ENCODE measurements at places on chromosomes 7 and 10.
A peak's percentile ranks its signal among the peaks of the same experiment; 100 is the strongest.

- DNase-seq = no peak
Observed at GRCh38 chr10:30775779-30776591, 146.4 kb upstream of the LYZL2 start.

DNA sequence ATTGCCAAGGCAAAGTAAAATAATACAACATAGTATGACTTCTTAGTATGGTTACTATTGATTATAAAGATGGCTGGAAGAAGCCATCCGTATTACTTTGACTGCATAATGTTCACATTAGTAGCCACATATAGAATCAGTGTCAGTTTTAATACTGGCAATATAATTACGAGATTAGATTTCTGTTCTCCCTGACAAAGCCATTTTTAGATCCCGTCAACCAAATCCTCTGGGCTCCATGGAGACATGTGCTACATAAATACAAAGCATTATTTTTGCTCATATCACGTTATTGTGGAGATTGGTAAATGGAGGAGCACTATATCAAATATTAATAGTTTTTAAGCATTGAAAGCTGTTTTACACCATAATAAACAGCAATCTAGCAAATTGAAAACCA lies 124.0 kb downstream of the MAGI2 start:
- no peak for DNase-seq

DNA sequence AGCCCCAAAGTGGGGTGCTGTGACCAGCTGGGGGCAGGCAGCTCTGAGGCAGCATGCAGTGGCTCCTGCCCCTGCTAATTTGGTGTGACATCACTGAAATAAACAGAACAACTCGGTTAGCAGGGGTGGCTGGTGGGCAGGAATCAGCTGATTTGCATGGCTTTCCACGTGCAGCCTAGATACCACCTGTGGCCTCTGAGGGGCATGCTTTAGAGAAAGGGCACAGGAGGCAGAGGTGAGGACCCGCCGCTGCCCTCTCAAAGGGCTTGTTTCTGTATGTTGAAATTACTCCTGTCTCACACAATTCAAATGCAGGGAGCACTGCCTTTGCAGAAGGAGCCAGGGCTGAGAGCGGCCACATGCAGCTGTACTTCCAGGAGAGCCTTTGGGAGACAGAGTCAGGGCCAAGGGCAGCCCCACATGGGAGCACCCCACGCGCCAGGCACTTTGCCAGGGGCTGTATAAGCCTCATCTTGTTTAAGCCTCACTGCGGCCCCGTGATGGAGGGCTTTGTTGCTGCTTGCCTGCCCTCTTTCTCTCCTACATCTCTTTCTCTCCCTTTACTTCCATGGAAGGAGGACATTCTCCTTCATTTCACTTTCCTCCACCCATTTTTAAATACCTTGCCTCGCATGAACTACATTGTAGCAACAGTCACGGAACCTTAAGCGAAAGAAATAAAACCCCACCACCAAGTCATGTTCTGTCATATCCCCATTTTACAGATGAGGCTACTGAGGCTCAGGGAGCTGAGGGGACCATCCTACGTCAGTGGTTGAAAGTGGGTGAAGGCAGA lies 137.7 kb downstream of the ZMIZ1 start:
- no peak for DNase-seq

DNA sequence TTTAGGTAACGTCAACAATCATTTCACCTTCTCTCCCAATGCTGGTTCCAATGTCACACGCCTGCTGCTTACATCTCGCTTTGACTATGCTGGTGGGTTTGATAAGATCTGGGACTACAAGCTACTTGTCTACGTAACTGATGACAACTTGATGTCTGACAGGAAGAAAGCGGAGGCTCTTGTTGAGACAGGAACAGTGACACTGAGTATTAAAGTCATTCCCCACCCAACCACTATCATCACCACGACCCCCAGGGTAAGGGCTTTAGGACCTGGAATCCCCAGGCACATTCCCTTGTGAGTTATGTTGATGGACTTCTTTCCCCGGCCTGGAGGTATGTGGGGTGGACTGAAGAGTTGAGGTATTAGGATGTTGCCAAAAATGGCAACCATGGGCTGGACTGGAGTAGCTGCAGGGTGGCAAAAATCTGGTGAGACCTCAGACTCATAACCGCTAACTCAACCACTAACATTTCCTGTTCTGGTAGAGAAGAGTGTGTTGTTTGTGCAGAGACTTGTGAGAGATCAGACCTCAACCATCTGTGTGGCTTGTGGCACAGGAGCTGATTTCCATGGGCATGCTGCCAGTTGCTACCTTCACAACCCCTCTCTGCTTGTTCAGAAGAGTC lies 59.2 kb downstream of the CDHR3 start:
- peak; percentile 60 for DNase-seq

DNA sequence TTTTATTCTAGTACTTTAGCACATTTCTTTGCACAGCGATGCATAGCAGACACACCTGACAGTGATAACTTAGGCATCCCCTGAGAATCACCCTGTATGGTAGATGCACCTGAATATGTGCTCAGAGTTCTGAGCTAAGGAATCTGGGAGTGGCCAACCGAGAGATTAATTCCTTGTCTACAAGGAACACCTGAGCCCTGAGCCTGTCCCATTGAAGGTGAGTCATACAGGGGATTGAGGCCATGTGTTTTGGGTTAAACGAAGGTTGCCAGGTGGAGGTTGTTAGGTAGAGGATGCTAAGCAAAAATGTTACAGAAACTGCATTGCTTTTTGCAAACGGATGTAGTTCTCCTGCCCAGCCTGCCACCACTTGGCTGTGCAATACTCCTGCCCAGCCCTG lies 128.9 kb downstream of the AMPH start:
- DNase-seq = no peak

DNA sequence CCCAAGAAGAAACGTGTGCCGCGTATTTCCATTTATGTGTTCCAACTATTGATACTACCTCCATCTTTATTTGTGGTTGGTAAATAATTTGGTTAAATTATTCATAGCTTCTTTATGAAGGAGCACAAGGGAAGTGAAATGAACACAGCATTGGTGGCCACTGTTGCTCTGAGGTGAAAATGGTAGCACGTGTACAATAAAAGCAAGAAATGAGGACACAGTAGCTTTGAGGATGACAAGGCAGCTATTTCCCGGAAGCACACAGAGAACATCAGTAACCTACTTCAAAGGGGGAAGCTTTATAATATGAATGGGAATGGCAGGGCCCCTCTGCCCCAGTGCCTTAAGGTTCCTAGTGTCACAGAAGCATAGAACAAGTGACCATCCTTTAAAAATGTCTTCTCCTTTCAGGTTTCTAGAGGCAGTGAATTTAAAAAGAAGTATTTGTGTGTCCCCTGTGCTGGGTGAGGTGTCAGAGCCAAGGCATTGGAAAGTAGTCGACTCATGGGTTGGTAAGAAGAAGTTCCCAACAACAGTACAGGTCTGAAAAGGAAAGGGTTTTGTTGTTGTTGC lies 78.8 kb downstream of the SGMS1 start:
- no peak for DNase-seq

GRCh38 chr10:8300925-8301324 lies 246.4 kb downstream of the GATA3 start:
- no peak for DNase-seq

- no peak for DNase-seq
Observed at GRCh38 chr7:151462306-151462779, 22.4 kb upstream of the CRYGN start.

GRCh38 chr7:90178679-90179278 lies 24.5 kb downstream of the STEAP1 start:
- DNase-seq = no peak

All from activated gamma-delta T cell treated with anti-CD3 and anti-CD28 coated beads, Interleukin-2, amount 50 U/mL, for 16 hours (primary cell).